ENCODE measurements at places on chromosomes 2 and 18.

DNA sequence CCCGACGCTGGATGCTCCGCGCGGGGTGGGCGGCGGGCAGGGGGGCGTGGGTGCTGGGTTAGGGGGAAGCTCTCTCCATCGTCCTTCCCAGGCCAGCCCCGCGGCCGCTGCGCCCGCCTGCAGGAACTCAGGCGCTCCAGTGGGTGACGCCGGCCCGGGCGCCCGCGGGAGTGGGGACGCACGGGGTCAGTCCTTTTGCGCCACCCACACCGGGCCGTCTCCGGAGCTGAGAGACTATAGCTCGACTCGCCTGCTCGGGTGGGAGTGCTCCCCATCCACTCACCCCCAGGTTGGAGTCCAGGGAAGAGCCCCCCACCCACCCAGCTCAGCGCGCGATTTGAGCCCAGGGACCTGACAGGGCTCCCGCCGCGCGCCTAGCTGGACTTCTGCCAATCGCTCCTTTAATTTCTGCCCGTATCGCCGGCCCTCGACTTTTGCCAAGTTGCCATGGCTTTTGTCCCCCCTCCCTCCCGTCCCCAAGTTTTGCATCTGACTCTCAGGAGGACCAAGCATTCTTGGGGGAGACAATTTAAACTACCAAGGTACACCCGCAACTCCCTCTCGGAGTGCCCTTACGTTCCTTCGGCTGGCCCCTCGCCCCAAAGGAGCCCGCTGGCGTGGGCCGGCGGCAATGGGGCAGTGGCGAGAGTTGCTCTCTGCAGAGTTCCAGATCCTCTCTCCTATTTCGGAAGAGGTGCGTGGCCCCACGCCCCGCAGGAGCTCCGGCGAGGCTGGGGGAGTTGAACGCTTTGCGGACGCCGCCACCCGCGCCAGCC is 205.8 kb upstream of the SMAD2 start:
- DNase-seq, result no peak

DNA sequence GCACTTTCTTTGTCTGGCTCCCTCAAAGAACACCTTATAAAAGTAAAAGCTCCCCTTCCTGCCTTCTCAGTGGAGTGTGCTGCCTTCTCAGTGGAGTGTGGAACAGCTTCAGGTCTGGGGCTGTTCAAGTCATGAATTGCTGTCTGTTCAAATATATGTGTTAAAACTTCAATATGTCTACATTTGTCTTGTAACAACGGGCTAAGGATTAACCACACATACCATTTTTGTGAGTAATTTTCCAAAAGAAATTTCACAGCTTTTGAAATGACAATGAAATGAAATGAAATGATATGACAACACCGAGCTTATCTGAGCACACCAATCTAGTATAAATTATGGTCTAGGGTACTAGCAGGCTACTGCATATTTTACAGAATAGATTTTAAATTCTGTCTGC is 42.9 kb downstream of the CABYR start:
- DNase-seq, result no peak

DNA sequence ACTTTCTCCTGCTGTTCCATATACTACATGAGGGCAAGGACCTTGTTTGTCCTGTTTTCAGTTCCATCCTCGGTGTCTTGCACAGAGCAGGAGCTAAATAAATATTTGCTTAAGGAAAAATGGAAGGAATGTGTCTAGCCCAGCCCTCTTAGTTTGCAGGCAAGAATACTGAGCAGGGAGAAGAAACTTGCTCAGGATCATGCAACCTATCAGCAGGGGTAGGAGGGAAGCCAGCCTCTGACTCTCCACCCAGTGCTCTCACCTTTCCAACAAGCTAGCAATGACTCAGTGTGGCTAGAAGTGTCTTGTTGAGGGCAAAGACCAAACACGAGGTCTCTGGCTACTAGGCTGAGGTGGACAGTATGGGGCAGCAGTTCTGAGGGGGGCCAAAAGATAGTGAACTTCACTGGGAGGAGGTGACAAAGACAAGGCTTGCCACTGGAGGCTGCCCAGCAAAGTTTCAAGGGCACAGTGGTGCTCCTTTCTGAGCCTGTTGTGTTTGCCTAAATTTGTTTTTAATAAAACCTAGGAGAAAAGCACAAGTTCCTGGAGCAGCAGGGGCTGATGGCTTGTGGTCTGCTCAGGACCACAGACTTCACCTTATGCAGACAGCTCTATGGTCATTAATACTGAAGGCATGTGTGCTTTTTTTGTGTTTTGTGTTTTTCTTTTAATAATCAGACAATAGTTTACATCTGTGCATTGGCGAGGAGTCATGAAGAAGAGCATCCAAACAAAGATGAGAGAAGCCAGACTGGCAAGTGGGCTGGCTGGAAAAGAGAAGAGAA is 49.1 kb upstream of the CTAGE1 start:
- no peak for DNase-seq

GRCh38 chr2:185687967-185688366 is 50.6 kb upstream of the FSIP2 start:
- no peak for DNase-seq

DNA sequence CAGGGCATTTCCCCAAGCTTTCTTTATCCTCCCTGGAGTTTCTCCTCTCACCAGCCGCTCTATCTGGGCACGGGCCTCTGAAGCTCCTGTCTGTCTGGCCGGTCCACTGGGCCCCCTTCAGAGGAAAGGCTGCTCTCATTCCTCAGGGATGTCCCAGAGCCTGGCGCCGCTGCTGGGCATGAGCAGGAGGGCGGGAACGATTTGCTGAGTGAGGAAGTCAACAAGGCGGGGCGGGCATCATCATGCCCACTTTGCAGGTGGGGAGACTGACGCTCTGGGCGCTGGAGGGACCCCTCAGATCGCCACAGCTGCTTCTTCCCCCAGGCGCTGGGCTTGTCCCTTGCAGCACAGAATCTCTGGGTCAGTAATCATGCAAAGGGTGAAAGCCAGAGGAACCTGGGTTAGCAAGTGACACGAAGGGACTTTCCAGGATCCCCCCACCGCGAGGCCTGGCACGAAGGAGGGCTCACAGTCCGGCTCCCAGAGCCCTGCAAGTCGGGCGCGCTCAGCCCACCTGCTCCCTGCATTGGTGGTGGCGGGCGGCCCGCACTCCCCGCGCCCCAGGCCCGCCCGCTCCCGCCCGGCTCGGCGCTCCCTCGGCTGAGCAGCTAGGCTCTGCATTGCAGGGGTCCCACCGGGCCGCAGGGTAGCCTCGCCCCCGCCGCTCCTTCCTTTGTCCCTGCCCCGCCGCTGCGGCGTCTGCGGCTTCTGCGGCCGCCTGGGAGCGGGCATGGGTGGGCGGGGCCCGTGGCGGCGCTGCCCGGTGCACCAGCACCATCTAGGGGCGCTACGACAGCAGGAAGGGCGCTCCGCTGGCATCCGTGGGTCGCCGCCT is 157.8 kb downstream of the CYRIA start:
- no peak for DNase-seq

GRCh38 chr2:235663875-235664274 is 170.0 kb downstream of the AGAP1 start:
- no peak for DNase-seq

DNA sequence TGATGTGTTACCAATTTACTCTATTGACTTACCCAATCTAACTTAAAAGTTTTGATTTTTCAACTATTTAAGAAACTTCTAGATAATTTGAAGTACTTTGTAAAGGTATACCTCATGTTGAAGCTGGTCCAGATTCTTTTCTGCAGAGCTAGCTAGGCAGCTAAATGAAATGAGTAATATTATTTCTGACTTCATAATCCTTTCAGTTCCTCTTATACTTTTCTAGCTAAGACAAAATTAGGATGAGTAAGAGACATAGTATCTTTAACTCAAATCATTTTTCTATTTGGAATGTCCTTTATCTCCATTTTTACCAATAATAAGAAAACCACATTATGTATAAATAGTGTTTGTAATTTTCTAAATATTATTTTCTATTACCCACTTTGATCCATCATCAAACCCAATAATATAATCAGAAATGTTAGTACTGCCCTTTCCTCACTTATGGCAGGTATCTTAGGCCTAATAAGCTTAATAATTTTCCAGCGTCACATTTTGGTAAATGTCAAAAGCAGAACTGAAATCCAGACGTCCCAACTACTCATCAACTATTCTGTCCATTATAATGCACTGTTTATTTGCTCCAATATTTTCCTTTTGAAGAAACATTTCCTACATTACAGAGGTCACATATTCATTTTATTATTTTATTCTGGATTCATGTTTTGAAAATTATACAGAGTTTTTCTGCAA is 456.6 kb downstream of the THSD7B start:
- no peak for DNase-seq
